Lung (tissue), 17 donors: ENCODE measurements at places on chromosomes 3 and 15. TPM values are rescaled to one million over a fixed set of nuclear protein-coding genes. Genes with fewer than 3 reads are reported as not detected.

Gene PCOLCE2
- 32.2 TPM for total RNA-seq

DNA sequence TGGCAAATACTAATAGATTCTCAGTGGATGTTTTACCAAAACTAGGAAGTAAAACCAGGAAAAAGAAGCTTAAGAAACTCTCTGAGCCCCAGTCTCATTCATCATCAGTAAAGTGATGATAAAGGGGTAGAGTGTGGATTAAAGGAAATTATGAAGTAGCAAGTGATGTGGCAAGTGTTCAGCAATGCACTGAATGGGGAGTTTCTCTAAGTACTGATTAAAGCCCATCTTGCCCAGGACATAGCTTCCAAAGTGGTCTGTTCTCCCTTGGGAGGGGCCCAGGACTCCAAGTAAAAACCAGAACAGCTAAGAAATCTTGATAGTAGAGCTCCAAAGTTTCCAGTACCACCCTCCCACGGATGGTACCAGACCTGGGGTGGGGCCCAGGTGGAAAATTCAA is 137.3 kb downstream of the WNT5A start:
- no peak for DNase-seq

DNA sequence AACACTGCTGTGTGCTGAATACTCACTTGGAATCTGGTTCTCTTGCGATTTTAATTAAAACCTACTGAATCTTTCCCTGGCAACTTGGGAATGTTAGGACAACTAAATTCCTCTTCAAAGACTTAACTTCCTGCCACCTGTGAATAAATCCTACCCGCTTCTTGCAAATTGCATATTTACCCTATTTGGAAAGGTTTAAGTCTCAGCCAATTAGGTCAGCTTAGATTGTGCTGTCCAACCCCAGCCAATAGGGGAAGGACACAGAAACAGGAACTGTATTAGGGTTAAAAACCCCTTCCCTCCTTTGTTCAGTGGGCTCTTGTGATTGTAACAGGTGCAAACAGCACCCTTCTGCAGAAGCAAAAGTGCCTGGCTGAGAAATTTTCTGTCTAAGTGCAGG is 38.6 kb upstream of the FSTL1 start:
- DNase-seq, result no peak

- DNase-seq, result no peak
Measured at GRCh38 chr3:14549256-14549919, 9.2 kb upstream of the GRIP2 start.

Gene KAT2B
- 22.5 TPM for total RNA-seq
